ENCODE measurements at places on chromosomes 16 and 17.

GRCh38 chr17:3719265-3719664 is 4.4 kb upstream of the HASPIN start:
- DNase-seq: no peak

DNA sequence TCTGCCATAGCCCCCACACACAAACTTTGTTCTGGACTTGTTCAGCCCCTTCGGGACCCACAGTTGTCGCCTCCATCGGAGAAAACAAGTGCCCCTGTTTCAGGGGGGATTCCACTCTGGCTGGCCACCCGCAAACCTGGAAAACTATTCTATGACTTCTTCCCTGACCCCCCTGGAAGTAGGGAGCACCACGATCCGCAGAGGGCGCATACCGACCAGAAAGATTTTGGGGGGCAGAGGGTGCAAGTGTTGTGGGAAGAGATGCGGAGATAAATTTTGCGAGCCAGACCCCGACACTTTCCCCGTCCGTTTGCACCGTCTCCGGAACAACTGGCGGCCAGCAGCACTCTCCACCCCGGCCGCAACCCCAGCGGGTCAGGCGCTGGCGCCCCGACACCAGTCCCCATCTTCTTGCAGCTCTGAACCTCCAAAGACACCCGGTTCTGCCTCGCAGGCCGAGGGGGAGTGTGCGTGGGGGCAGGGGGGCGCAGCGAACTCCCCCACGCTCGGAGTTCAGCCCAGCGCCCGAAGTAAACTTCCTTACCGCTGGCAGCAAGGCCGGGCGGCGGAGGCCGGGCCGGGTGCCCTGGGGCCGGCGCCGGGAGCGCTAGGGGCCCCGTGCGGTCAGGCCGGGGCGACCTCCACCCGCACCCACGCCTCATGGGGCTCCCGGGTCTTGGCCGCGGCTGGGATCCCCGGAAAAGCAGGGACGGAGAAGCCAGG is 744 bp downstream of the SALL1 start:
- peak; percentile 51 for DNase-seq

GRCh38 chr17:2978116-2978515 is 85.3 kb downstream of the OR1D5 start:
- no peak for DNase-seq

DNA sequence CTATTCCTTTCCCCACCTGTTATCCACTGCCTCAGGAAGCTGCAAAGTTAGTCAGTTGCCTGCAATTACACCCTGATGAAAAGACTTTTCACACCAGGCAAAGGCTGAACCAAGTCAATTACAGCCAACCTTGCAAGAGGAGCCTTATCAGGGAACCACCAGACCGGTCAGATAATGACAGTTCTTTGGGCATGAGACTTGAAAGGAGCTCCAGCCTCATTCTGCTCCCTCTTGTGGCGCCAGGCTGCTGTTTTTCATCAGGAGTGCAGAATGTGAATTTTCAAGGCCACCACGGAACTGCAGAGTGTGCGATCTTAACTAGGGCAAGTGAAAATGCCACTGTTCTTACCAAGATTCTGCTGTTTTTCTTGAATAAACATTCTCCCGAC is 22.5 kb downstream of the DNAI2 start:
- peak; percentile 76 for DNase-seq

GRCh38 chr16:80552277-80552676 is 11.5 kb downstream of the DYNLRB2 start:
- DNase-seq: no peak

GRCh38 chr16:72013888-72014581 is 5.5 kb downstream of the DHODH start:
- no peak for DNase-seq

GRCh38 chr17:74288785-74289184 is 14.8 kb downstream of the DNAI2 start:
- no peak for DNase-seq

GRCh38 chr17:59505610-59506276 is 59.7 kb upstream of the DHX40 start:
- no peak for DNase-seq

Measured in SK-N-SH (cell line).